AG09319 (cell line): ENCODE measurements at places on chromosomes 1 and 21.
A peak's percentile ranks its signal among the peaks of the same experiment; 100 is the strongest.

GRCh38 chr1:33435096-33435820 lies 4.4 kb upstream of the PHC2 start:
- no peak for DNase-seq

- no peak for DNase-seq
Measured at GRCh38 chr1:96482616-96483015, 239.0 kb upstream of the PTBP2 start.

- no peak for DNase-seq
Measured at GRCh38 chr1:3477241-3477995, 23.0 kb downstream of the ARHGEF16 start.

DNA sequence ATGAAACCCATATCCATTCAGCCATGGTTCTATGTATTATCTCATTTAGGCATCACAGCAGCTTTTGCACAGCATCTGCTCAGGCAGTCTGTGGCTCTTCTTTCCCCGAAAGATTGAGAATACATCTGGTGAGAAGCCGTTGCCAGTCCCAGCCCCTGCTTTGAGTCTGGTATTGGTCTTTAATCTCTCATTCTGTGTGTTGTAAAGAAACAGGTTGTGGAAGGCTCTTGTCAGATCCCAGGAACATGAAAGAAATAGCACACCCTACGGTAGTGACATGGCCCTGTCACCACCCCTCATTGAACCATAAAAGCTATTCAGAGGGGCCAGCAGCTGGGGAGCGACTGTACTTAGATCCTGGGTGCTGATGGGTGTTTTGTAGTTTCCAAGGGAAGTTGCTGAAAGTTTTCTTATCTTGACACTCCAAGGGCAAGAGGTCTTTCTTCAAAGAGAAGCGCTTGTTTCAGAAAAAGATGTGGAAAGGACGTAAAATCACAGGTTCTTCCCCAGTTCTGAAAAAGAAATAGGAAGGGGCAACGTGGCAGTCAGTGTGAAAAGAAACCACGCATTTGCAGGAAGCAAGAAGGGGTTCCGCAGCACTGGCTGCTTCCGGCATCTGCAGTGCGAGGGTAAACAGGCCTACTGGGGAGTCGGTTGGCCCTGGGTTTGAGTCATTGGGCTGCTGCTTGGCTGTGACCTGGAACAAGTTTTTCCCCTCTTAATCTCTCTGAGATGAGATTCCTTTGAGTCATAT lies 145.0 kb downstream of the DHRS3 start:
- no peak for DNase-seq

- DNase-seq: no peak
Measured at GRCh38 chr21:36873513-36873912, 93.0 kb downstream of the HLCS start.

- peak; percentile 2 for DNase-seq
Measured at GRCh38 chr1:169941982-169942830, 48.5 kb upstream of the SCYL3 start.

DNA sequence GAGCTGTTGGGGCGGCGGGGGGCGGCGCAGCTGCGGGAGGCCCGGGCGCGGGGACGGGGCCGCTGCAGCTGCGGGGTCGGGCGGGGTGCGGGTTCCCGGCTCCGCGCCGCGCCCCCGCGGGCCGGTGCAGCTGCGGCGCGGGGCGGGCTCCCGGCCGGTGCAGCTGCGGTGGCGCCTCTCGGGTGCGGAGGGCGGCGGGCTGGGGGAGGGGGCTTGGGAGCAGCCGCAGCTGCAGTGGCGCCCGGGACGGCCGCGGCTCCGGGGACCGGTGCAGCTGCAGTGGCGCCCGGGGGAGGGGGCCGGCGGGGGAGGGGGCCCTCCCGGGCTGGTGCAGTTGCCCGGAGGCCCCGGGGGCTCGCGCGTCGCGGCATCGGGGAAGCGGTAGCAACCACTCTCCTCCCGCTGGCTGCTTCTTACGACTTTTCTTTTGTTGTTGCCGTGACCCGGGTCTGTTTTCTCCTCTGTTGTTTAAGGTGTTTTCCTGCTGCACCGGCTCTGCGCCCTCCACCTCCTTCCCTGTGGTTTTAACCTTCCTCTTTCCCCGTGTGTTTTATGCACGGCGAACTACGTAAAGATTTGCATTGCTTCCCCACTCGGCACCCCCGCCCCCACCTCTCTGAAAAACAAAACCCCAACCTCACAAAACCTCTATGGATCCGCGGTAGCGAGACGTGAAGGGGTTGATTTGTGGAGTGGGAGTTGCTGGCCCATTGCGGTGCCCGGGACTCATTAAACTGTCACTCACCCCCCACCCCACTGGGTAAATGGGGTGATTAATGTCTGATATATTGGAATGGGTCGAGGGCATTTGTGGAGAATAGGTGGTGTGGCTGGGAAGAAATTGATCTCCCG lies 1.7 kb upstream of the ZBTB18 start:
- no peak for DNase-seq

DNA sequence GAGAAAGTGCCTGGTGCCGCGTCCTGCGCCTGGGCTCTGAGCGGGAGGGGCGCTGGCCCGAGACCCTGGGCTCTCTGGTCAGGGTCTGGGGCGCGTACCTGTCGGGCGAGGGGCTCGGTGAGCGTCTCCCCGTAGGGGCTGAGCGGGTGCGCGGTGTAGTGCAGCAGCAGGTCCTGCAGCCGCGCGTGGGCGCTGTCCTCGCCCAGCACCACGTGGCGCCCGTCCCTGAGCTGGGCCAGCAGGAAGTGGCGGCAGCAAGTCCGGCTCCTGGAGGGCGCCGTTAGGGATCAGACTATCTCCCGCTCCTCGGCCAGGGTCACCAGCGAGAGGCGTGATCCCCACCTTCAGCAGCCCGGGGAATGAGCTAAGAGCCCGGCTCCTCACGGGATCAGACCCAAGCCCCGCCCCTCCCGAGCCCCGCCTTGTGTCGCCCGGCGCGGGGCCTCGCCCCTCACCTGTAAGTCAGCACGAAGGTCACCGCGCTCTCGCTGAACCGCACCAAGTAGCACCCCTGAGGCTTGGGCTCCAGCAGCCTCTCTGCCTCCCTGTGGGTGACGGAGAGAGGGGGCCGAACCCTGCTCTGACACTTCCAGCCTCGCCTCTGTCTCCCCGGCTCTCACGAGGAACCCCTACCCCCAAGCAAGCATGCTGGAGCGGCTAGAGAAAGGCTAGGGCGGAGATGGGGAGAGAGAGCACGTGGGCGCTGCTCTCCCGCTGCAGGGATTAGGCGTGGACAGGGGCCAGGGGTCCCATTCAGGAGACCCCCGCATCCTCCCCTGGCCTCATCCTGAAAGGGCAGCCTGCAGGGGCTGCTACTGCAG lies 2.7 kb downstream of the SH2D2A start:
- DNase-seq: no peak

GRCh38 chr1:32997381-32997891 lies 32.8 kb upstream of the RNF19B start:
- DNase-seq: no peak
